Breast epithelium (tissue), 4 donors: ENCODE measurements at places on chromosomes 12 and 14. TPM values are rescaled to one million over a fixed set of nuclear protein-coding genes. Genes with fewer than 3 reads are reported as not detected.

SLC7A8 gene
- 98.9 TPM for total RNA-seq

OTX2 gene
- not detected for total RNA-seq

DIO2 gene
- 2.6 TPM for total RNA-seq

TCL1A gene
- not detected for total RNA-seq

RAB35 gene
- total RNA-seq = 26.8 TPM

E2F7 gene
- 0.44 TPM for total RNA-seq

LMO3 gene
- 16.5 TPM for total RNA-seq

PTPRB gene
- 36.1 TPM for total RNA-seq

GALNT16 gene
- 6.3 TPM for total RNA-seq

GLIPR1L1 gene
- not detected for total RNA-seq
